ENCODE measurements at places on chromosomes 4 and X.

DNA sequence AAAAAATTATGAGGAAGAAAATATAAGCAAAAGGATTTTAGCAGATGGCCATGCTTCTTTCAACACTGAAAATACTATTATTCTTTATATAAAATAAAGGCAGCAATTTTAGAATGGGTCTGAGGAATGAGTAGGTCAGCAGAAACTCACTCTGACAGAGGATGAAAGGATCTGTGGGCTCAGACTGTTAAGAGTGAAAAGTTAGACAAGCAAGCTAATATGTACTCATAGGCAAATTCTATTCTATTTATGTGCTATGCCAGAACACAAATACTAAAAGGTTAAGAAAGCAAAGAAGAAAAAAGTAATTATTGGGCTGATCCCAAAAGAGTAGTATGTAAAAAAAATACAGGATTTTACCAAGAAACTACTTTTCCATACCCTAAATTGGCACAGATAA is 13.9 kb downstream of the LCORL start:
- no peak for DNase-seq

- no peak for DNase-seq
Observed at GRCh38 chr4:153045111-153045982, 109.2 kb downstream of the FHDC1 start.

DNA sequence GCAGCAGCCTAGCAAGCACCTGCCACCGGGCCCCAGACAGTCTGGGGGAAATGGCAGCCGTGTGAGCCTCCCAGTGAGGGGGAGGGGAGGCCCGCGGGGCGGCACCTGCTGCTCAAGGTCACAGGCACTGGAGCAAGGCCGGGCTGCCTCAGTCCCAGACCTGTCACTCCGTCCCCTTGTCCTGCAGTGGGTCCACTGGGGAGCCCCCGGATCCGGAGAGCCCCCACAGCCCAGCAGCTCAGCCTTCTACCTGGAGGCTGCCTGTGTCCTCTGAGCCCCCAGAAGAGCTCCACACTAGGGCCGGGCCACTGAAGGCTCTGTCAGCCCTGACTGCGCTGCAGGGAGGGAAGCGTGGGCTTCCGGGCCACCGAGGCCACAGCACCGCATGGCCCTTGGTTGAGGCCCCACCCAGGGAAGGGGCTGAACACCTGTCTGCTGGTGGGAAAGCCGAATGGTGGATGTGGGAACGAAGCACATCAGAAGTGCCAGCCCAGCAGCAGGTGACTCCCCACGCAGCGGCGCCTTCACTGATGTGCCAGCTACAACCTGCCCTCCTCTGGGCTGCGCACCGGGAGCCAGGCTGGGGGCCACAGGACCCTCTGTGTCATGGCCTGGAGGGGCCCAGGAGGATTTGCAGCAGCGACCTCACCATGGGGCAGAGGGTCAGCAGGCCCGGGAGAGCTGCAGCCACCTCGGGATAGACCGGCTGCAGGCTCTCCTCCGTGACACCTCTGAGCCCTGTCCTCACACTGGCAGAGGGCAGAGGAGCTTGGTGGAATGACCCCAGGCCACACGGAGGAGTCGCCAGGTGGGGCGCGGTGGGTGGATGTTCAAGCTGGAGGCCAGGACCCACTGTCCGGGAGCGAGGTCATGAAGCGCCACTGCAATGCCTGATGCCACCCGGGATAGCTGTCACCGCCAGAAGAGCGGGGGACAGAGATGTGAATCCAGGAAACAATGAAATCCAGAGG is 35.0 kb upstream of the MXD4 start:
- DNase-seq, result no peak

DNA sequence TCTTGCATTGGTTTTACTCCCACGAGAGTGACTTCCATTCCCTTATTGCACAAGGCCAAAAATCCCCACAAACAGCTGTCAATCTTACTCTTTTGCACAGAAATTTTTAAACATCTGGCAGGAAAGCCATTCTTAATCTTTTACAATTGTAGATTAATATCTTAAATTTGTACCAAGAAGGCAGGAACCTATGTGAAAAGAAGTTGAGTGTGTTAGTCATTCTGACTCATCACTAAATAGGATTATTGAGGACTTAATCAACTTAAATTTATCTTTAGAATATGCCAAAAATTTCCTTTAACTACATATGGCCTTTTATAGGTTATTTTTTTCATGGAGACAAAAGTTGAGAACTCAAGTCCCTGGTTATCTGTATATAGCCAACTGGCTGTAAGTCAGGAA is 49.0 kb upstream of the VEGFC start:
- DNase-seq, result no peak

GRCh38 chrX:52346174-52347165 is 22.4 kb upstream of the XAGE2 start:
- DNase-seq, result no peak

- DNase-seq, result no peak
Observed at GRCh38 chrX:11346121-11346682, 53.0 kb downstream of the AMELX start.

GRCh38 chr4:98626350-98626749 is 32.1 kb downstream of the TSPAN5 start:
- DNase-seq, result peak; percentile 61

DNA sequence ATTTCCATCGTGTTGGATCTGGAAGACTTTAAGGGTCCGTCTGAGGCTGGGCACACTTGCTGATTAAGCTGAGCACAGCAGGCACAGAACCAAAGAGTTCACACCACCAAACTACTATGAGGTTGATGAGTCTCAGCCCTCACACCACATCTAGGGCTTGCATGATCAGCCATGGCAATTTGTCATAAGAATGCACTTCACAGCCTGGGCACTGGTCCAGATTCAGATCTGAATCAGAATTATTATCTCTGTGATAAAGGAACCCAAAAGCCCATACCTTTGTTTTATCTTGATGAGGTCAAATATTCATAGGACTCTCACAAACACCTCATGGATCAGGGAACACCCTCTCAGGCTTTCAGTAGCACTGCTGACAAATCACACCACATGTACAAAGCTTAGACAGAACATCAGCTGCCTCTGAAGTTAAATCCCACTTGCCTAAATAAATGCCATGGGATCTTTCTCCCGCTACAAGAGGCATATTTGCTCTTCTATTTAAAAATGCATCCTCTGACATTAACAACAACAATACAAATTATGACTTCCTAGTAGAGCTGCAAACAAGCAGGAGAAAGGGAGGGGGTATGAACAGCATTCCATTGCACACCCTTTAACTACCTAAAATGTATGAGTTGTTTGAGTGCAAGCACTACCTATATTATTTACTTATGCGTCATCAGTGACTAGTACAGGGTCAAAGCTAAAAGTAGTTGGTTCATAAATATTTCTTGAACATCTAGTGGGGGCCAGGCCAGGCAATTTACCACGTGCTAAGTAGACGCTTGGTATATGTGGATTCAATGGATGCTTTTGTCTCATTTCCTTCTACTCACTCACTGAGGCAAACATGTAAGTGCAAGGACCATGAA is 186.3 kb upstream of the FGF13 start:
- DNase-seq, result no peak

GRCh38 chr4:7539659-7540058 is 104.9 kb upstream of the PSAPL1 start:
- no peak for DNase-seq

- DNase-seq, result no peak
Observed at GRCh38 chrX:81868979-81869378, 667.1 kb downstream of the SH3BGRL start.

DNA sequence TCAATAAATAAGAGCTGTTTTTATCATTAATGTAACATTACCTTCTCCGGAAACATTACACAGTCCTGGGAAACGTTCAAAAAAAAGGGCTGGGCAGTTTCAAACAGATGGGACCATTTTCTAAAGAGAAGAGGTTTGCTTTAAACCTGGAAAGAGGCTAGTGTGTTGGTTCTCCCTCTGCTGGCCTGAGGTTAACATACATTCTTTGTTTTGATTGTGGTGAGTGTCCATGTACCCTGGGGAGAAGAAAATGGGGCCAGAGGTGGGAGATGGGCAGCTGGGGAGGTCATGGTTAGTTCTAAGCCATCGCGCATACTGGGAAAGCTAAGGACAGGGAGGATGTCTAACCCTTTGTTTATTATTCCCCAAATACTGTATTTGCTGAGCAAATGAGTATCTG is 194.7 kb downstream of the CPEB2 start:
- DNase-seq, result peak; percentile 45

DNA sequence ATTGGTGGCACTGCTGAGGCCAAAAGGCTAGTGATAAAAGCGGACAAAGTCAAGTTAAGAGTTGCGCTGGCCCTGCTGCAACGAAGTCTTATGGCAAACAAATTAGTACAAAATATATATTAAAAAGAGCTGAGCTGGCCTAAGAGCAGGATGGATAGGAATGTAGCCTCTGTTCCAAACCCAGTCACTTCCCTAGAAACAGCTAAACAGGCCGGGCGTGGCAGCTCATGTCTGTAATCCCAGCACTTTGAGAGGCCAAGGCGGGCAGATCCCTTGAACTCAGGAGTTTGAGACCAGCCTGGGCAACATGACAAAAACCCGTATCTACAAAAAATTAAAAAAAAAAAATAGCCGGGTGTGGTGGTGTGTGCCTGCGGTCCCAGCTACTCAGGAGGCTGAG is 32.4 kb upstream of the UGDH start:
- no peak for DNase-seq

GRCh38 chrX:74232859-74233258 is 71.1 kb upstream of the ZCCHC13 start:
- DNase-seq, result peak; percentile 22

- peak; percentile 36 for DNase-seq
Observed at GRCh38 chr4:112214390-112215264, 17.0 kb upstream of the AP1AR start.

DNA sequence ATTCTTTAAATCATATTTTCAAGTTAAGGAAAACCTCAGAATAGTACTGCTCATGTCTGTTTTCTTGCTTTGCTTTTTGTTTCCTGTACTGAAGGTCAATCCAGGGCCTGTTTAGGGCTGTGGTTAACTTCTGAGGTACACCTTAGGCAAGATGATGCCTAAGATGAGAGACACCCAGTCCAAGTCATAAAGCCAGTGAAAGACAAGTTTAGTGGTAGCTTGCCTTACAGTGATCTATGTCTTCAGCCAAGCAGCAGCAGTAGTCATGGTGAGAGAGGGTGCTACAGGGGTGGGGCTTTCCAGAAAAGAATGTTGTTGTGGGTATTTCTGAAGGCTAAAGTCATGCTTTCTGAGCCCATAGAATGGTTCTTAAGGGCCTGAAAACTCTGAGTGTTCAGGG is 173.7 kb downstream of the VSIG4 start:
- no peak for DNase-seq

DNA sequence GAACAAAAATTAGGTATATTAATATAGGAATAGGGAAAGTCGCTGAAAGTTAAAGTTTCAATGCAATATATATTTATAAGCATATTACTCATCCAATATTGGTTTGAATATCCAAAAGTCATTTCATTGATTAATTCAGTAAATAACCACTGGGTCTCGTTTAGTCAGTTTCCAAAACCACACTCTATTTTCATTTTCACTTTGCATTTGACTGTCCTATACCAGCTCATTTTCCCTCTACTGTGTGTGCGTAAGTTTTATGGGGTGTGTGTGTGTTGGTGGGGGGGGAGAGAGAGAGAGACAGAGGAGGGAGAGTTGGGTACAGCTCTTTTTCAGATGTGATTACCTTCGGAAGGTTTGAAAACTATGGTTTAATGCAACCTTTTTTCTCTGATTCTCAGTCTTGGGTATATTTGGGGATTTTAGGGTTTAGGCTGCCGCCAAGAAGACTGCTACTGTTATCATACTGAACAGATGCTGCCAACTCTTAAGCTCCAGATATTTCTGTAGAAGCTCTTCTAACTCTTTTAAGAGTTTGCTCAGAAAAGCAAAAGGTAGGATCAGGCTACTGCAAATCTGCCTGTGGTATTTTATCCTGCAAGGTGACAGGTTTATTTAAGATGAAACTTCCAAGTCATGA is 1427.4 kb downstream of the PCDH7 start:
- no peak for DNase-seq

GRCh38 chrX:119605464-119606279 is 552 bp downstream of the NKRF start:
- DNase-seq, result peak; percentile 7

- peak; percentile 42 for DNase-seq
Observed at GRCh38 chr4:91113130-91113706, 986.0 kb downstream of the CCSER1 start.

- no peak for DNase-seq
Observed at GRCh38 chr4:20408611-20409010, 156.9 kb downstream of the SLIT2 start.

DNA sequence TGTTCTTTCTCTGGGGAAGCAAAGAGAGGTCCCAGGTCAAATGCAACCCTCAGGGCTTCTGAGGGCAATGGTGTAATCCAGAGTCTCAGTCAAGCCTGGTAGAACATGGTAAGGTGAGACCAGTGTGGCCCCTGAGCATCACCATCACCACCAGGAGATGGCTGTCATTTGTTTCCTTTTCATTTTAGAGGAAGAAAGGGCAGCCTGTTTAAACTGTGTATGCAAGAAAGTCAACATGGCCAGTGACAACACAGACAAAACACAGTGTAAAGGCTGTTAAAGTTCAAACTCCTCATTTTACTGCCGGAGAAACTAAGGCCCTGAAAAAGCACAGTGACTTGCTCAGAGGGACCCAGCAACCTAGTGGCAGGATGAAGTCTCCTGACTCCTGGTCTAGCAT is 2.0 kb upstream of the EDA start:
- DNase-seq, result no peak

- no peak for DNase-seq
Observed at GRCh38 chr4:139574641-139575040, 18.6 kb upstream of the SETD7 start.

DNA sequence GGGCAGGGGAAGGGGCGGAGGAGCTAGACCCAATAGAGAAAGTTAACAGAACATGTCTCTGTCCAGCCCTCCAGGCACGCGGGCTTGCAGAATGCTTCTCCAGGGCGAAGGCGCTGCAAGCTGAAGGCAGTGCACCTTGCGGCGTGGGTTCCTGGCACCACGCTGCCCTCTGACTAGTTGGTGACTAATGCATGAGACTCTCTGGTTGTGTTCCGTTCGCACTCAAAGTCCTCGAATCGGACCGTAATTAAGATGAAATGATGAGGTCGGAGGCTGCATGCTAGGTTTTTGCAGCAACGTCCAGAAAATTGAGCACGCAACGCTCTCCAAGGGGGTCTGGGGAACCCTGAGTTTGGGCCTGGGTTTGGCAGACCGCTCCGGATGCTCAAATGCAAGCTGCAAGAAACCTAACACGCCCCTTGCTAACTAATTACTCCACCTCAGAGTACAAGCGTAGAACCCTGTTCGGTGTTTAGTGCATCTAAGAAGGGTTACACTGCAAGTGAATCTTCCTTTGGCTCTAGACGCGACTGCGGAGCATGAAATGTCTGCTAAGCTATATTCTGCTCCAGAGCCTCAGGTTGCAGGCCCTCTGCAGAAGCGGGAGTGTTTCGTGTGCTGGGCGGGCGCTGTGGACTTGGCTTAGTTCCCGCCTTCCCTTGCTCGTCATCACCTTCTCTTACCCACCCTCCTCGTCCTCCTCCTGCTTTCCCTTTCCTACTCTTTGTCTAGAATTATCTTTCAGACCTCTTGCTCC is 57.1 kb upstream of the NKAP start:
- no peak for DNase-seq

GRCh38 chrX:68433155-68433980 is at the start of gene OPHN1:
Gene OPHN1, minus strand, starts transcription at chrX:68433495. Its CDS starts 475 bp downstream, at chrX:68433020.
- DNase-seq, result peak; percentile 86

Measured in cerebellar cortex (tissue), 1 donor.